ENCODE measurements at places on chromosomes 3 and 15.

GRCh38 chr3:181711325-181712135 is at the start of gene SOX2:
Gene SOX2 (plus strand): TSS chr3:181711925. CDS start chr3:181712361, 436 bp downstream.
- DNase-seq, result peak; percentile 77

- DNase-seq, result peak; percentile 72
These were observed 169.4 kb downstream of the SHQ1 start for GRCh38 chr3:72678867-72679266.

DNA sequence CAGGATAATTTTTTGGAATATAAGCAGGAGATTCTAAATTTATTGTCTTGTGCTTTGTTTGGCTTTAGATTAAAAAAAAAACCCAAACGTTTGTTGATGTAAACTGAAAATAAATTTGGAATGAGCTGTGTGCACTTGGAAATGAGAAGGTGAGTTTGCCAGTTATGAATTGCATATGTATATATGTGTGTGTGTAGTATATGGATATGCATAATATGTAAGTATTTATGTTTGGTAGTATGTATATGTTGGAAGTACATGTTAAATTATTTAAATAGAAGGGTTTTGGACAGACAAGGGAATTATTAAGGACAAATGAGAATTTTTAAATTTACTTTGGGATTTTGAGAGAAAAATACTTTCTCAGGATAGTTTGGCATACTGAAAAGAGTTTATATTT is 265.8 kb upstream of the CNTN3 start:
- no peak for DNase-seq

DNA sequence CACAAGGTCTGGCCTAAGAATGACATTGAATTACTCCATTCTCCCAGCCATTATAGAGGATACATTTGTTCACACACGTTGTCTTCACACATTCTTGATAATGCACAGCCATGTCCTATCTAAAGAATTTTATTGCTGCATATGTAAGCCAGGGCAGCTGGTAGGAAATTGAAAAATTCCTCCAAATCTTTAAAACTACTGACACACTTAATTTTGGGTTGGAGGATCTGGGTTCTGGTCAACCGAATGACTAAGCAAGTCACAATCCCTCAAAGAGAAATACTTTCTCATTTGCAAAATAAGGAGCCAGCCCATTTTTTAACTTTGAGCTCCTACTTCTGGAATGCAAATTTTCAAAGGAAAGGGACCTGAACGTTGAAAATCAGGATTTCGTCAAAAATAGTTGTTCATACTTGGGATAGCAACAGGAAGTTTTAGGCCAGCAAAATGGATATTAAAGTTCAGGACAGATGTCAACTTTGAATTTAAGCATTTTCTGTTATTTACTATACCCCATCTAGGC is 638.3 kb downstream of the NTRK3 start:
- no peak for DNase-seq
